ENCODE measurements at places on chromosomes 1 and 21. TPM values are rescaled to one million over a fixed set of nuclear protein-coding genes. Genes with fewer than 3 reads are reported as not detected.

DNA sequence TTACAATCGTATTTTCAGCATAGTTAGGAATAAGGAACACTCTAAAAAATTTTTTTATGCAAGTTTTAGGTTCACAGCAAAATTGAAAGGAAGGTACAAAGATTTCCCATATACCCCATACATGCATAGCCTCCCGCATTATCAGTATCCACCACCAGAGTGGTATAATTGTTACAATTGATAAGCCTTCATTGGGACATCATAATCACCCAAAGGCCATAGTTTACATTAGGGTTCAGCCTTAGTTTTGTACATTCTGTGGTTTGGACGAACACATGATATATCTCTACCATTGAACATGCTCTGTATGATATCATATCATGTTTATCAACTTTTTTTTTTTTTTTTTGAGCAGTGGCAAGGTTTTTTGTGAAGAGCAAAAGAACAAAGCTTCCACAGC is 180.0 kb downstream of the SDCCAG8 start:
- DNase-seq, result no peak

- no peak for DNase-seq
These were observed 84.1 kb downstream of the DMRTB1 start for GRCh38 chr1:53543130-53543777.

DNA sequence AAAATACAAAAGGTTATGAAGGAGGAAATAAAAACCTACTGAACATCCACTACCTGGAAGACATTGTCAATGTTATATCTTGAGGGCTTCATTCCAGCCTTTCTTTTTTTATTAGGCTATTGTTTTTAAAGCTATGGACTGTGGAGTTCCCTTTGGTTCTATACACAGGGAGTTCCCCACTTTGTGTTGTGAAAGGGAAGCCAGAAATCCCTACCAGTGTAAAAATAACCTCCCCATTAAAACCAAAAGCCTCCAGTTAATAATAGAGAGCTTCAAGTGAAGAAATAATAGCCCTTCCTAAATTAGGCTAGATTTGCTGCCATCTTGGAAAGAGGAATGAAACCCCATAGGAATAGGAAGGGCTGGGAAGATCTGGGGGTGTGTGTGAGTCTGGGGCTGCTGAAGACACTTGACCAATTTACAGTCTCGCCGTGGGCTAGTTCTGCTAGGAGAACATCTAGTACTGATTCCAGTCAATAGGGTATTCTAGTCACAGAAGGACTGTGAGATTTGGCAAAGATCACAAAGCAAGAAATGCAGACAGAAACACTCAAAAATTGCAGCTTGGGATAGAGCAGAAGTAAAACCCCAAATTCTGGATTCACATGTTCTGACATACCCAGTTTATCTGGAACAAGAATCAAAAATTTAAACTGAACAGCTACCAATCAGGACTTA is 32.4 kb upstream of the PTGFRN start:
- DNase-seq, result no peak

GRCh38 chr1:230170622-230171021 is 103.6 kb downstream of the GALNT2 start:
- no peak for DNase-seq

GRCh38 chr1:18996548-18997177 is 40.2 kb upstream of the IFFO2 start:
- DNase-seq, result no peak

DNA sequence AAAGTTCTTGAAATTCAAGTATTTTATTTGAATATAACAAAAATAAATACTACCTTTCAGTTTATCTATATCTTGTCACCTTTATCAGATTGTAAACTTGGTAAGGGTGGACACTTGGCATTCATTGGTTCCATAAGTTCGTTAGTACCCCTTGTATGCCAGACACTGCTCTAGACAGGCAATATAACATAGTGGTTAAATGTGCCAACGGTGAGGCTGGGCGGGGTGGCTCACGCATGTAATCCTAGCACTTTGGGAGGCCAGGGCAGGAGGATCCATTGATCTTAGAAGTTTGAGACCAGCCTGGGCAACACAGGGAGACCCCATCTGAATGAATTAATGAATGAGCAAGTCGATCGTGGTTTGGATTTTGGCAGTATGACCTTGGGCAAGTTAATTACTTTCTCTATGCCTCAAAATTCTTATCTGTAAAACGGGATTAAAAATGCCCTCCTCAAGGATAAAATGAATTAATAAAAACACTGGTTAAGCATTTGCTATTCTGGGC is 26.3 kb upstream of the SH3D21 start:
- DNase-seq, result no peak

GRCh38 chr1:91895832-91896556 is 10.0 kb upstream of the TGFBR3 start:
- no peak for DNase-seq

MAGOH gene
- total RNA-seq, result 65.9 TPM

CACNA1S gene
- not detected for total RNA-seq

CHI3L2 gene
- 8.5 TPM for total RNA-seq

CFAP74 gene
- total RNA-seq, result not detected
